ENCODE measurements at places on chromosomes 11 and 22.

GRCh38 chr11:58485961-58486360, 21.9 kb downstream of the OR5B21 start:
- DNase-seq: peak; percentile 9

- DNase-seq: no peak
These were observed 70.4 kb downstream of the CELSR1 start for GRCh38 chr22:46467006-46467405.

- no peak for DNase-seq
These were observed 54.6 kb upstream of the SLC22A12 start for GRCh38 chr11:64536396-64536941.

- DNase-seq: no peak
These were observed 63.1 kb upstream of the TTC12 start for GRCh38 chr11:113251281-113251680.

- peak; percentile 17 for DNase-seq
These were observed 268.2 kb downstream of the FAM181B start for GRCh38 chr11:82465481-82465880.

DNA sequence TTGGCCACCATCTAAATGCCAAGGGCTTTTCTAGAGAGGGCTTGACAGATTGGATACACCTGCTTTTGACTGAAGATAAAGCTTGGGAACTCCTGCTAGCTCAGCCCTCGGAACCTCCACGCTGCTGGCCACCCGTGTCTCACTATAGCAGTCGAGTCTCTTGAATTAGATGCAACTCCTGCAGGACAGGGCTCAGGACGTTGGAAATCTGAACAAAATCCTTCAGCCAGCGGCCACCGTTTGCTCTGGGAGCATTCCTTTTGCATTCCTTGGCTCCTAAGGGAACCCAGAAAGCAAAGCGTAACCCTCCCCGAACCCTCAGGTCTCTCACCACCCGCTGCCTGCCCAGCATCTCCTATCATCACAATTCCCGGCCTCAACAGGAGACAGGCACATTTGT, 77.8 kb downstream of the GRIK4 start:
- DNase-seq: no peak

- no peak for DNase-seq
These were observed 91.7 kb downstream of the TP53I11 start for GRCh38 chr11:44858796-44859527.

- no peak for DNase-seq
These were observed 11.6 kb downstream of the OTUB1 start for GRCh38 chr11:63997801-63998337.

GRCh38 chr11:9962722-9963121, 298.8 kb downstream of the SWAP70 start:
- no peak for DNase-seq

DNA sequence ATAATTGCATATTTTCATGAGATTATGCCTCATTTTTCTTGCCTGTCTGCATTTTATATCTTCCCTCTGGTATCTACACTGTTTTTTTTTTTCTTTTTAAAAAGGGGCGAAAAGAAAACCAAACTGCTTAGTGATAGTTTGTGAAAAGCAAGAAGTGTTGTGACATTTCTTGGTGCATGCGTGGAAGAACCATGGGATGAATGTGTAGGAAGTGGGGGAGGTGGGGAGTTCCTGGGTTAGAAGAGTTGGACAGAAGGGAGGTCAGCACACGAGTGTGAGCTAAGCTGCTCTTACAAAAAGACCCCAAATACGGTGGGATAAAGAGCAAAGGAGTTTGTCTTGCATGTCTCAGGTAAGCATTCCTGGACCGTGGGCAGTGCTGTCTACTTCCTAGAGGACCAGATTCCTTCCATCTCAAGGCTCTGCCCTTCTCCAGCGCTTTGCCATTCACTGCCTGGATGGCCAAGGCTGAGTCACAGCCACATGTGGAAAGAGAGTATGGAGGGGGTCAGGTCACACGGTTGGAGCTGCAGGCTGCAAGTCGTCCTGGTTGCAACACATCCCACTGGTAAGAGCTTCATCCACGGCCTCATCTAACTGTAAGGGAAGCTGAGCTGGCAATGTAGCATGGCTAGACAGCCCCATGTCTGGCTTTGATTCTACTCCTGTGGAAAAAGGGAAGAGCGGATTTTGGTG, 300.6 kb downstream of the DDX10 start:
- peak; percentile 64 for DNase-seq

GRCh38 chr11:102940714-102941588, 14.6 kb downstream of the MMP13 start:
- DNase-seq: peak; percentile 82

DNA sequence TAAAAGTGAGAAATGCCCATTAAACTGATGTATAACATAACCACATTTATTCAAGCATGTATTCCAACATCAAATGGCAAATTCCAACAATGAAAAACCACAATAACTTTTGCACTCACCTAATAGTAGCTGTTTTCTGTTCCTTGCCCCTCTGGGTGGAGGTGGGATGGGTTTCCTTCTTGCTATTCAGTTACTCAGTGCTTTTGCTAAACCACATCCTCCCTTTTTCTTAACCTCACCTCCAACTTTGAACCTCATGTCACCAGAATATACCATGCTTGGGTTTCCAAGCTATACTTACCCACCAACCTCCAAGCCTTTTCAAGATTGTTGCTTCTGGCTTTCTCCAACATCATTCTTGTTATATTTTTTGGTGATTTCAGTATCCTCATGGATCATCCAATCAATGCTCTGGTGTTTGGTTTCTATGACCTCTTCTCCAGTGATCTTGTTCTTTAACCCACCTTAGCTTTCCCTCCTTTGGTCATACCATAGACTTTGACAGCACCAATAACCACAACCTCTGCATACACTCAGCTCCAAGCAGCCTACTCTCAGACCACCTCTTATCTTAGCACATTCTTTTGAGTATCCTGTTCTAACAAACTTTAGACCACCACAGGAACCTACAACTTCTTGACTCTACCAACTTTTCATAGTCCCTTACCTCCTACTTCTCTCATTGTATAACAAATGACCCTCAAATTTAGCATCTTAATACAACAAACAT, 3.2 kb upstream of the CCDC15 start:
- DNase-seq: no peak

- no peak for DNase-seq
These were observed 1.9 kb downstream of the GRAMD4 start for GRCh38 chr22:46622081-46622521.

DNA sequence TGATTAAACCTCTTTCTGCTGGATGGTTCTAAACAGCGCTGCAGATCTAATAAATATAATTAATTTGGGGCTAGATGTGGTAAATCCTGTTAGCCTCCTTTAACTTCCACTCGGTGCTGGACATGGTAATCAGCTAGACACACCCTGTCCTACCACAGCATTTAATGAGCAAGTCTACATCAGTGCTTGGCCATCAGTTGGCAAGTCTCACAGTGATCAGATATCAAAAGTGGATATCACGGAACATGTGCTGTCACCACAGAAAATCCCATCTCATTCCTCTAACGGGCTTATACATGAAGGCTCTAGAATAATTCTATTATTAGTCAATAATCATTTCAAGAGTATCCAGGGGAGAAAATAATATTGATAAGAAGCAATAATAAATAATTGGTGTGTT, 5.6 kb upstream of the USP28 start:
- DNase-seq: no peak

GRCh38 chr11:114031967-114032320, 27.6 kb upstream of the ZBTB16 start:
- no peak for DNase-seq

- no peak for DNase-seq
These were observed 314.9 kb downstream of the CTTN start for GRCh38 chr11:70713086-70713835.

GRCh38 chr11:11937433-11937832, 71.0 kb downstream of the DKK3 start:
- DNase-seq: no peak

DNA sequence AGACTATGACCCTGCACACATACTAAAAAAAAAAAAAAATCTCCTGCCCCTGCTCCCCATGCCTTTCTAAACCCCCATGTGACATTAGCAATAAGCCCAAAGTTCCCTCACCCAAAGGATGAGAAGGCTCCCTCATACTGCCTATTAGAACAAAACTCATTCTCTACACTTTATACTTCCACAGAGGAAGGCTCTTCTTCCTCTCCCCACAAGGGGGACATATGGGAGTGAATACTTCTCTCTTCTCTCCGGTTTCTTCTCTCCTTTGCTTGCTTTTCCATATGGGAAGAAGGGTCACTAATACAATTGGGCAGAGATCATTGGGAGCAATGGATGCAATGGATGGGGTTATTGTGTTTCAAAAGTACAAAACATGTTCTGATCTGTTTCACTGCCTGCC, 3.3 kb downstream of the OR52L1 start:
- no peak for DNase-seq

GRCh38 chr11:126823274-126823673, 177.3 kb downstream of the KIRREL3 start:
- DNase-seq: no peak

- peak; percentile 70 for DNase-seq
These were observed 24.3 kb downstream of the BCR start for GRCh38 chr22:23204541-23205157.

DNA sequence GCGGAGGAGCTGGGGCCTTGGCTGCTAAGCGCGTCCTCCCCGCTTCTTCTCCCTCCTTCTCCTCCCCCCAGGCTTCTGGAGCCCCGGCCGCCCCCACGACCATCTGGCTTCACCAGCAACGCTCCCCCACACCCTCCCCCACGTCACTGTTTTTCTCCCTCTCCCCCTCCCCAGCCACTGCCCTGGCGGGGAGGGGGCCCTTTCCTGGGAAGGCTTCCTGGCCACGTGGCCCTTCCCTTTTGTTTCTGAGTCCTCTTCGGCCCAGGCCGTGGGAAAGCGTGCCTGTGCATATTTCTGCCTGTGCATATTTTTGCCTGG, 27.7 kb downstream of the RTN4R start:
- no peak for DNase-seq

DNA sequence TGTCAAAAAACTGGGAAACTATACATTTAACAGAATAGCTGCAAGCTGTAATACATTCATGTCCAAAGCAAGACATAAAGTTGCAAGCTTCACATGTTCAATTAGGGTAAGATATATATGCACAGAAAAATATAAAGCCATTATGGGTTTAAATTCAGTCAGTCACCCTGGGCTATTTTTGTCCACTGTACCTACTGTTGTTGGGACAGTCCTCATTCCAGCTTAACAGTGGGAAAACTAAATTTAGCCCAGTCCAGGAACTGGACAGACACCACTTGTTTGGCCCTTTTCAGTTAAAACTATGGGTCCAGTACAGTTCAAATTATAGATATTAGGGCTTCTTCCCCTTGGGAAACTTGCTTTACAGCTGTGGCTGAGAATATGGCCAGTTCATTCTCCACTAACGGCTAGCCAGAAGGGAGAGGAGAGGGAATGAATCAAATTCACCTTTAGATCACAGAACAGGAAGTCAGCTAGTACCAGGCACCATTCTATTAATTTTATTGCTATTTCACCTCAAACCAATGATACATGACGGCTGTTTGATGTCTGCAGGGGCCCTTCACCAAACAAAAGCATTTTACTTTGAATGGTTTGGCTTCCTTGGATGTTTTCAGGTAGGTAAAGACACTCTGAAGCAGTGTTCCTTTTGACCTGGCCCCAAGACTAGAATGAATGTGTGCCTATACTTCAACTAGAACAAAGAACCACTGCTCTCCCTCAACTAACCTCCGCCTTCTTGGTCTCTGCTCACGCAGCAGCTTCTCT, 22.2 kb downstream of the ZNF280B start:
- DNase-seq: no peak

DNA sequence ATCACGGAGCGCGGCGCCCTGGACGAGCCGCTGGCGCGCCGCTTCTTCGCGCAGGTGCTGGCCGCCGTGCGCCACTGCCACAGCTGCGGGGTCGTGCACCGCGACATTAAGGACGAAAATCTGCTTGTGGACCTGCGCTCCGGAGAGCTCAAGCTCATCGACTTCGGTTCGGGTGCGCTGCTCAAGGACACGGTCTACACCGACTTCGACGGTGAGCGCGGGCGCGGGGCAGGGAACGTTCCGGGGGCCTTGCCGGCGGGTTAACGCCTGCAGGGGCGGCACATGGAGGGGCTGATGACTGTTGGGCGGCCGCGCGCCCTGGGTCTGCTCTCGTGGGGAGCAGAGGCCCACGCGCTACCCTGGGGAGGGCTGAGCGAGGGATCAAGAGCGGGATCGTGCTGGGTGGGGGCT, 1.0 kb downstream of the PIM3 start:
- DNase-seq: no peak

GRCh38 chr11:120909676-120910416, 114.1 kb upstream of the TBCEL start:
- no peak for DNase-seq

DNA sequence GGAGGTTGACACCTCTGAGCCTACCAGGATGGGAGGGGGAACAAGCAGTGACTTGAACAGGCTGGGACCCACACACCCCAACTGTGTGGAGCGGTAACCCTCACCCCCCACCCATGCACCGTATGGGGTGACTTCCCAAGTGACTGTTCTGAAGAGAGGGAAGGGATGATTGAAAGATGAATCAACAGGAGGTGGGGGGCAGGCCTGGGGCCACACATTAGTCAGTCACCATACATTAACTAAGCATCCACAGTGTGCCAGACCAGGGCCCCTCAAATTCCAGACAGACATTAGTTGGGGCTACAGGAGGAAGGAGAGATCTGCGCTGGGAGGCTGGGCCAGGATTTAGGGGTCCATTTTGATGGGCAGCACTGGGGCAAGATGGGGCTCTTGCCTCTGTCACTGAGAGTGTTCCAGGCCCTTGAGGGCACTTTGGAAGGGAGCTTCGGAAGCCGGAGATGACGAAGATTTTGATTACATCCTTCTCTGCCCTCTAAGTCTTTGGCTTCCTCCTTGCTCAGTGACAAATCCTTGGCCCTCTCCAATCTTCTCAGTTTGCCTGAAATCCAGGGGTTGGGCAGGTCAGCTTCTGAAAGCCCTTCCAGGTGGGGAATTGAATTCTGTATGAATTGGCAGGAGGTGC, 966 bp downstream of the SMTN start:
- peak; percentile 86 for DNase-seq

DNA sequence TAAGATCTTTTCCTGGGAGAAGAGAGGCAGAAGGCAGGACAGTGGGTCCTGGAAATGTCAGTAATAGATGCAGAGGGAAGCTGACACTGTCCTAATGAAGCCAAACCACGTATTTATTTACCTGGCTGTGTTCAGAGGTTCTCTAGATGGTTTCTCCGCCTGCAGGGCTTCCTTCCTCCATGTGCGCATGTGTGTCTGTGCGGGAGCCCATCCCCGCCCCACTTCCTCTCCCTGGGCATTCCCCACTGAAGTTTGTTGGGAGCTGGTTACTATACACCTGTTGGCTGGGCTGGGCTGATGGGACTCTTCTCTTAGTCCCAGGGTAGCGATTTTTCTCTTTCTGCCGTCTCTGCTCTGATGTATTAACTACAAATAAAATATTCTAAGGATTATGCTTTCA, 204.9 kb upstream of the TBCEL start:
- no peak for DNase-seq

- DNase-seq: no peak
These were observed 16.3 kb upstream of the CLMP start for GRCh38 chr11:123211149-123211852.

DNA sequence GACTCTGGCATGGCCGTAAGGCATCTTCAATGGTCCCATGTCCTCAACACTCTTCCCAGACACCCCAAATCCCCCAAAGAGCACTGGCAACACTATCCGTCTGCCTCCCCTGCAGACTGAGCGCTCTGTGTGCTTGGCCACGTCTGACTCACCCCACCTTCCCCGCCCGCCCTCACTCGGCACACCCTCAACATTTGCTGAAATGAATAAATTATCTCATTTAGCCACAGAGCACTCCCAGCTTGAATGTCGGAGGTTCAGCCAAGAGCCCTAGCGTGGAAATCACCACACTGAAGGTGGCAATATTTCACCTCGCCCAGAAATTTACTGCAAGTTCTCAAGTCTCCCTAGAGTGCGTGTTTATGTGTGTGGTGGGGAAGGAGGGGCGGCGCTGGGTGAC, 46.6 kb upstream of the TCF20 start:
- DNase-seq: peak; percentile 59

All from kidney tubule cell (primary cell).